Progenitor cell of endocrine pancreas (in vitro differentiated cells): ENCODE measurements at places on chromosomes 7 and 10.

- DNase-seq: no peak
Measured at GRCh38 chr7:93258661-93259060, 26.5 kb downstream of the VPS50 start.

- no peak for DNase-seq
Measured at GRCh38 chr7:96414931-96415292, 93.0 kb upstream of the SLC25A13 start.

DNA sequence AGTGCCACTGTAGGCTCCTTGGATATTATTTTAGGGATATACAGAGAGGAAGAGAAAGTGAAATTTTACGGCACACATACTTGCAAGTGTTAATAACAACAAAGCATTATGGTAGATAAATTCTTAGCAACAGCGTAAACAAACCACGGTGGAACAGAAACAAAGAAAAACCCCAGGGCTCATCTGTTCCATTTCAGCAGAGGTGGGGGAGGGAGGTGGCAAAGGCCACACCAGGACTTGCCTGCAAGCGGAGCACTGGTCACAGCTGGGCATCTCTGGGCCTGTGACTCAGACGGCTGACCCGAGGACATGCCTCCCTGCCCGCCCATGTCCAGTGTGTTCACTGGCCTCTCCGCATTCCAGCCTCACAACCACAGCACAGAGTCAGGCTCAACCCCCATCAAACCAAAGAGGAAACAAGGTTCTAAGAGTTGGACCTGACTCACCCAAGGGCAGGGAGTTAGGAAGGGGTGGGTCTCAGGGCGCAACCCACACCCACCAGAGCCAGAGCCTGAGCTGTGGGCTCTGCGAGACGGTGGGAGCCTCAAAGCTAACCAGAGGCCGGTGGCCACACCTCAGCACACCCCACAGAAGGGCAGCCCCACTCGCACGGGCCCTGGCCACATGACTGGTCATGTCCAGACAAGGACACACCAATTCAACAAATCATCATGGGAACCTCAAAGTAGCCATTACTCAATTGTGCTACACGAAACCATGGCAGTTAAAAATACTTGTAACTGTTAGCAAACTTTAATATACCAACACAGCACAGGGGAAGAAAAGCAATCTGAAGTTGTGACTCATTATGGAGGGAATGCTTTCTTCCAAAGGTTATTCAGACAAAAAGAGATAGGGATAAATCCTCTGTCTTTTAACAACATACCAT is 10.7 kb downstream of the ESYT2 start:
- no peak for DNase-seq

DNA sequence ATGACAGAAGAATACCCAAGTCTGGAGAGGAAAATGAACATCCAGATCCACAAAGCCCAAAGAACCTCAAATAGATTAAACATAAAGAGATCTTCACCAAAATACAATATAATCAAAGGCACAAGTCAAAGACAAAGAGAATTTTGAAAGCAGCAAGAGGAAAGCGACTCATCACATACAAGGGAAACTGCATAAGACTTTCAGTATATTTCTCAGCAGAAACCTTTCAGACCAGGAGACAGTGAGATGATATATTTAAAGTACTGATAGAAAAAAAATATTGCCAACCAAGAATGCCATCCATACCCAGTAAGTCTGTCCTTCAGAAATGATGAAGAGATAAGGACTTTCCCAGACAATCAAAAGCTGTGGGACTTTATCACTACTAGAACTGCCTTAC is 81.5 kb upstream of the GALNT17 start:
- DNase-seq: no peak

DNA sequence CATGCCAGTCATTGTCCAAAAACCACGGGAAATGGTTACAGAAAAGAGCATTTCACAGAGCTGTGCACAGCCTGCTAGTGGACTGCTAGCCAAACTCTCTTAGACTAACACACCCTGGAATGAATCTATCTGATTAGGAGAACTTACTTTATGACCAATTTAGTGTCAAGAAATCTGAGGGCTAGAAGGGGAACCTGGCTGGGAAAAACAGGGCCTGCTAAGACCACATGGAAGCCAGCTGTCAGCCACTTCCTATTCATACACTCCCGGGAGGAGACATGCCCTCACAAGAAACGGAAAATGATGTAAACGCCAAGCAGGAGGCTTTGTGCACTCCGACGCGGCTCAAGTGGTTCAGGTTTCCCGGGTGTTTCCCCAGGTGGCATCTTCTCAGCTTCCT is 54.8 kb downstream of the MPP7 start:
- no peak for DNase-seq

DNA sequence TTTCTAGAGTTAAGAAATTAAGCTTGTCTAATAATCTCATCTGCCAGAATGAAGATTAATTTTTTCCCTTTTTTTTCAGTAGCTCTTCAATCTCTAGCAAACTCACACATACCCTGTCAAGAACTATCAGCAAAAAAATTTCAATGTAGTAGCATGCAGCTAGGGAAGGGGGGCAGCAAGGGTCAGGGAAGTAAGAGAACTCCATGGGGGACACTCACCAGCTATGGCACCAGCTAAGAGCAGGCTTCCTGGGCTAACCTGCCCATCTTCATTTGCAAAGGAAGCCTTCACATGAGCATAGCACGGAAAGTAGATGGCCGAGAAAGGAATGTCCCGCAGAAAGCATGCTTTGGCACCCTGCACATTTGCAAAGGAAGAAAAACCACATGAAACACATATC is 190.4 kb downstream of the SLC25A13 start:
- no peak for DNase-seq
